ENCODE measurements at places on chromosomes 3 and 15.

GRCh38 chr3:37770336-37770735 is 91.3 kb upstream of the CTDSPL start:
- no peak for DNase-seq

- DNase-seq = no peak
Measured at GRCh38 chr3:137012097-137012501, 54.3 kb downstream of the IL20RB start.

DNA sequence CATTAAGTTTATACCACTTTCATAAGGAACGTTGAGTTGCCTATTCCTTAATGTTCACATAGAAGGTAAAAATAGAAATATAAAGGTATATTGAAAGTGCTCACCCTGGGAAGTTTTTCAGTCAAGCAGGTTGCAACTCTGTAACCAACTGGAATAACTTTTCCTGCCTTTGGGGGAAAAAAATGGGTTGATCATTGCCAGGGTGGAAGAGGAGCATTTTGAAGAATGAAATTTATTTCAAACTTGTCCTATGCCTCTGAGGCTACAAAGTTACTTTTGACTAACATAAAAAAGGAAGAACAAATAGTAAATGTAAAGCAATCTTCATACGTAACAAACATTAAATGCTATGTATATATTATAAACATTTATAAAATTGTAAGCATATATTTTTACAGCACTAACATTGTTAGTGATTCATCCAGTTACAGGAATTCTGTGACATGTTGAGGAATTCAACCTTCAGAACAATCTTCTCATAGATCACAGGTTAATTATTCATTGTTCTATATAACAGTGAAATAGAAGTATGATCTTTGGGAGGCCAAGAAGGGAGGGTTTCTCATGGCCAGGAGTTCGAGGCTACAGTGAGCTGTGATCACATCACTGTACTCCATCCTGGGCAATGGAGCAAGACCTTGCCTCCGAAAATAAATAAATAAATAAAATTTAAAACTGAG is 13.5 kb downstream of the EFHB start:
- DNase-seq = no peak

DNA sequence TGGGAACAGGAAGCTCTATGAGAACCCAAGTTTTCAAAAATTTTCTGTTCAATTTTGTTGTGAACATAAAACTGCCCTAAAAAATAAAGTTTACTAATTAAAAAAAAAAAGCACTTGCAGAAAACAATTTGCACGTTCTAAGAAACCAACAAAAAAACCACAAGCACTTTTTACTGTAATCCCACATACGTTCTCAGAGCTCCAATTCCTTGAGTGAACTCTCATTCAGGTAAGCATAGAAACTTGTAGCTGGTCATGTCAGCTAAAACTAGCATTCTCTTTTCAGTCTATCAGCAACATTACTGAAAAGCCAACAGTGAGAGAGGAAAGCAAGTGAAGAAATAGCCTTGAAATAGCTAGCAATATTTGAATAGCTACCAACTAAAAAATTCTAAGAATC is 11.5 kb upstream of the TMF1 start:
- no peak for DNase-seq

GRCh38 chr3:136197159-136197793 is 1.1 kb upstream of the MSL2 start:
- DNase-seq = no peak

DNA sequence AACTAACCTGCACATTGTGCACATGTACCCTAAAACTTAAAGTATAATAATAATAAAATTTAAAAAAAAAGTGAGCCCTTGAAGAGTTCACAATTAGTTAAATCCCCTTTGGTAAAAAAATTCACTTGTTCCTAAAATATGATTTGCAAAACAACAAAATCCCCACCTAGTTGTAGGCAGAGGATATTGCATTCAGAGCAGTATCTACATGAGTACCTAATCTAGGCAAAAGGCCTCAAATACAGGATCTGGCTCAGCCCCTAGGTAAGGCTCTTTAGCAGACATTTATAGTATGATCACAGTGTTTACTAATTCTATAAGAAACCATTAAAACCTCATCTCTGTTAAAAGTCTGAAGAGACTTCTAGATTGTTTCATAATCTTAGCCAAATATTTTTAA is 89.3 kb upstream of the CCDC80 start:
- DNase-seq = no peak

DNA sequence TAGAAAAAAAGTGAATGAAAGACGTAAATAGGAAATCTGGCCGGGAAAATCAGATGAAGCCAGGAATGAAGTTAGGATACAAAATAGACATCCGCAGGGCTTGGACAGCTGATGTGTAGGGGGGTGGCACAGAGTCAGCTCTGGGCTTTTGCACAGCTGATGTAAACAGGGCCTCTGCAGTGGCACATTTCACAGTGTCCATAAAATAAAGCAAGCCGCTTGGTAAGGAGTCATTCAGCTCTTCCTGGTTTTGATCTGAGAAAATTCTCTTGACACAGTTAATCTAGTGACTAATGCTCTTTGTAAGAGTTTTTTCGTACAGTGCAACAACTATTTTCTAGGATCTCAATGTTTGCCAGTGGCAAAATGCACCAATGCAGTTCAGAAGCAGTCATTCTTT is 153.3 kb downstream of the USP13 start:
- DNase-seq = no peak
